Eye (tissue), 1 donor: ENCODE measurements at places on chromosomes 6 and 20.

- no peak for DNase-seq
These were observed 111.2 kb upstream of the SIM1 start for GRCh38 chr6:100575921-100576320.

GRCh38 chr6:162636167-162636566 lies 91.4 kb downstream of the PRKN start:
- DNase-seq: no peak

DNA sequence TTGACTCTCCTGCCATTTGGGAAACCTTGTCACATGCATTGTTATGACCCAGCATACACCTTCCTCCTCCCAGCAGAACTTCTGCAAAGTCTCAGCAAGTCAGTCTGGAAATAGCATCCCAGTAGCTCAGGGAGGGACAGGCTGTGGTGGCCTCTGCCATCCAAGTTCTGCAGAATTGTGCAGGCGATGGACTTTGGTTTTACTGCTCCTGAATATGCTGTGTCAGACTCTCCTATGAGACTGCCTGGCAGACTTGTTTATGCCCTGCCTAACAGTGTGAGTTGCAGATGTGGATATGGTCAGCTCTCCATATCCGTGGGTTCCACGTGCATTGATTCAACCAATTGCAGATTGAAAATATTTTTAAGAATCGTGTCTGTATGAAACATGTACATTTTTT lies 52.8 kb downstream of the SNRNP48 start:
- no peak for DNase-seq

- DNase-seq: no peak
These were observed 55.6 kb downstream of the RRBP1 start for GRCh38 chr20:17626217-17627007.

DNA sequence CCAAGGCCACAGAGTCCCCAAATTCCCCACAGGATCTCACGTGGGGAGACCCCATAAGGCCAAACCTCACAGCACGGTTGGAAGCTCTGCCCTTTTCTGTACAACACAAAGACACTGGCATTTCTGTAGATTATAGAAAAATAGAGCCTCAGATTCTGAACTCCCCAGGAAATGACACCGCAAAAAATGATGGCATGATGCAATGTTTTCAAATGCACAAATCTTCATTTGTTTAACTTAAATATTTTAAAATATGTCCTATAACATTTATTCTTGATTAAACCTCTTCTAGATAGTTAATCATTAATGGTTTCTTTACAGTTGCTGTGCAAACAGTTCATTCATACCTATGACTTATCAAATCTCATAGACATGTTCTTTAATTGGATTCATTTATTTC lies 33.8 kb downstream of the SIM1 start:
- DNase-seq: no peak

GRCh38 chr20:25408170-25408547 lies 686 bp downstream of the GINS1 start:
- no peak for DNase-seq

- peak; percentile 74 for DNase-seq
These were observed 6.0 kb upstream of the PTK7 start for GRCh38 chr6:43070028-43070632.

DNA sequence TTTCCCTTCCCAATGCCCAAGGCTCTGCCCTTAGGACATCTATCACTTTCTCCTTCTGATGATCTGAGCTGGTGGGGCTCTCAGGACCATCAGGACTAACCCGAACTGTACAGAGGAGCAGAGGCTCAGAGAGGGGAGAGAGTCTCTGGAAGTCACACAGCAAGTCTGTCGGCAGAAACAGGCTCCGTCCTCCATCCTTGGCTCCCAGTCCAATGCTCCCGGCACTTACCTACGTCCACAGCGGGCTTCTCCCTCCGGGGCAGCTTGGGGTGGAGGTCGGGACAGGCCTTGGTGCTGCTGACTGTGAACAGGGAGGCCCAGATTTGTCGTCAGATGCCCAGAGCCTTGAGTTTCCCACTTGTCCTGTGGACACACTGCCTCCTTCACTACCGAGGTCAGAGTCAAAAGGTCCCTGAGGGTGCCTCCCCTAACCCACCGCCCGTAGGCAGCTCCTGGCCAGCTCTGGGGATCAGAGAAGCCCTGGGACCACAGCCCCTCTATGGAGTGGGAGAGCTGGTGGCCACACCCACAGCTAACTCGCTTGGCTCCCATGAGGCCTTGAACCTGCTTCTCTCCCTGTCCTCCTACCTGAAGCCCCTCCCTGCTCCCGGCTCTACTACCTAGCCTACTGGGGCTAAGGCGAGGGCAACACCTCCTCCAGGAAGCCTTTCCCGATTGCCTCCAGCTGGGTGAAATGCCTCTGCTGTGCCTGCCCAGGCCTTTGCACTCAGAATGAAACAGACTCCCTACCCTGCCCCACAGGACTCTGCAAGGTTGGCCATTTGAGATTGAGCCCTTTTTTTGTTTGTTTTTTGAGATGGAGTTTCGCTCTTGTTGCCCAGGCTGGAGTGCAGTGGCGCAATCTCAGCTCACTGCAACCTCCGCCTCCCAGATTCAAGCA lies 22.6 kb downstream of the VSTM2L start:
- no peak for DNase-seq

- no peak for DNase-seq
These were observed 61.9 kb upstream of the AKIRIN2 start for GRCh38 chr6:87763901-87764300.

DNA sequence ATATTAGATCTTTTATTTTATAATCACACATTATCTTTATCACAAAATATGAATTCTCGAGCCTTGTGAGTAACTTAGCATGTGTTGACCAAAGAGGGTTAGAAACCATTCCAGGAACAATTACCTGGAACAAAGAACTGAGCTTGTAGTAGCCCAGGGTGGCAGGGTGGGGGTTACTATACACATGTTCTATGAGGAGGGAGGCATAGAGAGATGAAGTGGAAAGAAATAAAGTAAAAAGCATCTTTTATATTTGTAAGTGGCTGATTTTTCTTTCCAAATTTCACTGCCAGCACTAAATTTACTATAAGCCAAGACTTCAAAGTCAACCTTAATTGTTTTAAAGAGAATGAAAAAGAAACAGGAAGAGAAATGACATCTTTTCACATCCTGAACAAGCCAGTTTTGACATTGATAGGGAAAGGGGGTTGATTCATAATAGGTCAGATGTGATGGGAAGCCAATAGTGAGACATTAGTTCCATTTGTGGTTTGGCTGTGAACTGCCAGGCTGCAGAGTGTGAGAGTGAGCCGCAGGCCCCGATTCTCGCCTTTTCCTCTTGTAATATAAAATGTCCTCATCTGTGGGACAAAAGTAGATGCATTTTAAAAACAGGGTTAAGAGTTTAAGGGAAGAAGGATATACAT lies 52.7 kb upstream of the MYB start:
- no peak for DNase-seq

GRCh38 chr6:168666699-168667427 lies 225.9 kb downstream of the SMOC2 start:
- no peak for DNase-seq

GRCh38 chr6:154157082-154157481 lies 118.0 kb downstream of the OPRM1 start:
- no peak for DNase-seq

DNA sequence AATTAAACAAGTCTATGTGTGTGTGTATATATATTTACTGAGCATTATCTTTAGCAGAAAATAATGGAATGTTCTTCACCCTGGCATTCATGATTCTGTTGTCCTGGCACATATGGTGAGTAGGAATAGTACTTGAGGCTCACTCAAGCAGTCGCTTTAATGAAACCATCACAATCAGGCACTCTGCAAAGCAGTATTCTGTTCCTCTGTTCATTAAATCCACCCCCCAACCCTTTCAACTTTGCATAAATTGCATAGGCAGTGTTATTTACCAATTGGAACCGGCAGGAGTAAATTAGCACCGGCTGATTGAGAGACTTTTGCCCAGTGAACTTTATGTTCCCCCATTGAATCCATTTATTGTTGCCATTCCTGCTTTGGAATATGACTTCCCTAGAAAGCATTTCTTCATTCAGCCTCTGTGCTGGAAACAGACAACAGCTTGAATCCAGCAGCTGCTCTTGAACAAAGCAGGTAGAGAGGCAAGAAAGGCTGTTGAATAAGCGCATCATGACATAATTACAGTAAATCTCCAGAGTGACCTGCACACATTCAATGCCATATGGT lies 268.0 kb upstream of the RNF217 start:
- DNase-seq: peak; percentile 35

- DNase-seq: no peak
These were observed 35.0 kb upstream of the TRAM2 start for GRCh38 chr6:52611833-52612232.

GRCh38 chr6:34967461-34967860 lies 78.4 kb downstream of the ANKS1A start:
- DNase-seq: no peak

- no peak for DNase-seq
These were observed 526.1 kb upstream of the MARCKS start for GRCh38 chr6:113331021-113331420.

GRCh38 chr20:44584162-44584561 lies 1.8 kb downstream of the PKIG start:
- no peak for DNase-seq

DNA sequence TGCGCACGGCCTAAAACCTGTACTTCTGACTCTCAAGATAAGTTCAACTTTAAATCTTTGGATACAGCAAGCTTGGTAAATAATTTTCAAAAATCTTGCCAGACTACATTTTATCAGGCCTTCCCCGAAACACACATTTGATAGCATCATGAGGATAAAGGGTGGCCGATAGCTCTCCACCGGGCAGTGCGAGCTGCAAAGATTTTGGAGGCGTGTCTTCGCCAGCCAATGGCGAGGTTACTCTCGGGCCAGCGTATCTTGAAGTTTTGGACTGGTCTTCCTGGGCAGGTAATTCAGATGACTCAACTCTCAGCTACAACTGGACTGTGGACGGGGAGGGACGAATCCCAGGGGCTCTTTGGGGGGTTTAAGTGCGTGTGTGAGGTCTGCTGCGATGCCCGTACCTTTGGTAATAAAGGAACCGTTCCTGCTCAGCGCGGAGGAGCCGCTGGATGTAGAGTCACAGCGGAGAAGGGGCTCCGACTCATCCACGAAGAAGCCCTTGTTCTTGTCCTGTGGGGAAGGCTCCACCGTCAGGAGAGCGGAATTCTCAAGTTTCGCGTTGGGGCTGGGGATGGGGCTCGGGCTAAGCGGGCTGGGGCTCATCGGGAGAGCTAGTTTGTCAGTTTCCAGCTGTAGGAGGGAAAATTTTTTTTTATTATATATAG lies 75.3 kb downstream of the TNFRSF21 start:
- no peak for DNase-seq

GRCh38 chr6:167684276-167685104 lies 142.2 kb upstream of the AFDN start:
- DNase-seq: no peak

DNA sequence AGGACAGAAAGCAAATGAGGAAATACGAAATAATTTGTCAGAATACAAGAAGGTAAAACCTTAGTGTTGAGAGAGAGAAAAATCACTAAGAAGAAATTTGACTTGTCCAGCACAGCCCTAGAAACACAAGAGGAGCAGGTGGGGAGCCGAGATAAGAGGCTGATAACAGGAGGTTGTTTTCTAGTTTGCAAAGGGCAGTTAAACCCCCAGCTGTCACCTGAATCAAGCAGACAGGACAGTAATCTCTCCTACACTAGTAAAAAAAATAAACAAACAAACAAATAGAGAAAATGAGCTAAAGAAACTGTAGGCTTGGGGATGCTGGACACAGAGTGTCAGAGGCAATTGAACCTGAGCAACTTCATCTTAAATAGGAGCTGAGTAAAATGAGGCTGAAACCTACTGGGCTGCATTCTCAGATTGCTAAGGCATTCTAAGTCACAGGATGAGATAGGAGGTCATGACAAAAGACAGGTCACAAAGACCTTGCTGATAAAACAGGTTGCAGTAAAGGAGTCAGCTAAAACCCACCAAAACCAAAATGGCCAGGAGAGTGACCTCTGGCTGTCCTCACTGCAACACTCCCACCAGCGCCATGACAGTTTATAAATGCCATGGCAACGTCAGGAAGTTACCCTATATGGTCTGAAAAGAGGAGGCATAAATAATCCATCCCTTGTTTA lies 40.4 kb downstream of the FAM184A start:
- DNase-seq: no peak

GRCh38 chr6:139568151-139568955 lies 193.9 kb upstream of the CITED2 start:
- no peak for DNase-seq

GRCh38 chr6:41696788-41697187 lies 38.6 kb downstream of the TFEB start:
- no peak for DNase-seq

DNA sequence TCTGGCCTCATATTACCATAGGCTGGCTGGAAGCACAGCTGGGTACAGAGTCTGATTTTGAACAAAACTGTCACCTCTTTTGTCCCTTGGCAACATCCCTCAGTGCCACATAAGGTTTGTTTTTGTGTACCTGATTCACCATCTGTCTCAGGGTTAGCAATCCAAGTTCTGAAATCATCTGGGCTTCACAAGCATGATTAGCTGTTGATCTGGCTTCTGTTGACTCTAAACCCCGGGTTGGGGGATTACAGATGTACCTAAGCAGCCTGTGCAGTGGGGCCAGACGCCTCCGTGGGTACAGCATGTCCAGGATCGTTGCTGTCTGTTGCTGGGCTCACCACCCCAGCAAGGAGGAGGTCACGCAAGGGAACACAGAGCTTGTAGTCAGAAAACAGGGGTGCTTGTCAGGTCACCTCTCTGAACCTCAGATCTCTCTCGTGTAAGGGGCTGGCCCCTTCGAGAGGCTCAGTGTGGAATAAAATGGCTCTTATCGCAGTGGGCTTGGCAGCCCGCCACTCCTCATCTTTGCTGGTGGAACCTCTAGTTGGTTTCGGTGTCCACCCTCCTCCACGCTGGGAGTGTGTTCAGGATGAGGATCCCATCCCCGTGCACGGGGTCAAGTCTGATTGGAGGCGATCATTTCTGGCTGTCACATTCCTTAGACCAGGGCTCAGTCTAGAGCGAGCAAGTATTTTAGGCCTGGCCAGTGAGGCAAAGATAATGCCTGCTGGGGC lies 39.2 kb upstream of the ZNF831 start:
- peak; percentile 57 for DNase-seq

- DNase-seq: no peak
These were observed 59.0 kb downstream of the SGK1 start for GRCh38 chr6:134258849-134259306.

- DNase-seq: peak; percentile 48
These were observed 330.0 kb downstream of the ZFAND3 start for GRCh38 chr6:38149531-38149930.

DNA sequence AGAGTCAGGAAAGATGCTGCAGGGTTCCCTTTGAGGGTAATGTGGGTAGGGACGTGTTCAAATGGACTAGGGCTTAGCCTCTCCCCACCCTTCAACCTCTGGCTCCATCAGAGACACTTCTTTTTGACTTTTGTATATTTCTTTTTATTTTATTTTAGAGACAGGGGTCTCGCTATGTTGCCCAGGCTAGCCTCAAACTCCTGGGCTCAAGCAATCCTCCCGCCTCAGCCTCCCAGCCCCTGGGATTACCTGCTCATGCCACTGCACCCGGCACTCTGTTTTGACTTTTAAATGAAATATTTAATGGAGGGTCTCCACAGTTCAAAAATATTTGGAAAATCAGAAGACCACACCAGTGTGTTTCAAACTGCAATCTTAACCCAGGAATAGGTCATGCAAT lies 8.6 kb downstream of the HNF4A start:
- DNase-seq: no peak
